ENCODE measurements at places on chromosomes 2 and 18.

- peak; percentile 61 for DNase-seq
These were observed 128.8 kb upstream of the MSH6 start for GRCh38 chr2:47653902-47654789.

DNA sequence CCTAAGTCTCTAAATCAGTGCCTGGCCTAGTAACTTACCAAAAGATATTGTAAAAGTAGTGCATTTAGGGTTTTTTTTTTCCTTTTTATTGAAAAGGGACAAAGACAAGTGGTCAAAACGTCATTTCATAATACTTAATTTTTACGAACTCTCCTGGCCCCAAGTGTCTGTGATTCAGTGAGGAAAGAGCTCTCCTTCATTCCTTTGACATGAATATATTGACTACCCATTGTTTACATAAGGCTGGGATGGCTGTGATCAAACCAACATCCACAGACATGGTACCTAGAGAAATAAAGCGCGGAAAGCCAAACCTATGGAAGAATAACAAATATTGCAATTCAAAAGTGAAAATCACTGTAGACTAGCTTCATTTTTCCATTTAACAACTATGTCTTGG is 198.4 kb downstream of the BABAM2 start:
- DNase-seq, result no peak

DNA sequence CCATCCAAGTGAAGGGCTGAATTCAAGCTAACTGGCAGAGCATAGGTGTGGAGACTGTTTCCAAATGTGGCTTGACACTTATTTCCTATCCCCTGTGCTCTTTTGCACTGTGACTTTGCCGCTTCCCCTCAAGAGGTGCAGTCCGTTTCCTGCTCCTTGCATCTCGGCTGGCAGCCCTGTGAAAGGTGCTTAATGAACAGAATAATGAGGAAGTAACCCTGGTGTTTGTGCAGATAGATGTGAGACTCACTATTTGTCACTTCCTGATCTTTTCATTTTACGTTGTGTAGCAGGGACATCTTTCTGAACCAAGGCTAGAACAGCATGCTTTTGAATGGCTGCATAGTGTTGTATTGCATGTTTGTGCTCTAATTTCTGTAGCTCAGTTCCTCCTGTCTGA is 60.8 kb downstream of the CEP192 start:
- DNase-seq, result no peak

DNA sequence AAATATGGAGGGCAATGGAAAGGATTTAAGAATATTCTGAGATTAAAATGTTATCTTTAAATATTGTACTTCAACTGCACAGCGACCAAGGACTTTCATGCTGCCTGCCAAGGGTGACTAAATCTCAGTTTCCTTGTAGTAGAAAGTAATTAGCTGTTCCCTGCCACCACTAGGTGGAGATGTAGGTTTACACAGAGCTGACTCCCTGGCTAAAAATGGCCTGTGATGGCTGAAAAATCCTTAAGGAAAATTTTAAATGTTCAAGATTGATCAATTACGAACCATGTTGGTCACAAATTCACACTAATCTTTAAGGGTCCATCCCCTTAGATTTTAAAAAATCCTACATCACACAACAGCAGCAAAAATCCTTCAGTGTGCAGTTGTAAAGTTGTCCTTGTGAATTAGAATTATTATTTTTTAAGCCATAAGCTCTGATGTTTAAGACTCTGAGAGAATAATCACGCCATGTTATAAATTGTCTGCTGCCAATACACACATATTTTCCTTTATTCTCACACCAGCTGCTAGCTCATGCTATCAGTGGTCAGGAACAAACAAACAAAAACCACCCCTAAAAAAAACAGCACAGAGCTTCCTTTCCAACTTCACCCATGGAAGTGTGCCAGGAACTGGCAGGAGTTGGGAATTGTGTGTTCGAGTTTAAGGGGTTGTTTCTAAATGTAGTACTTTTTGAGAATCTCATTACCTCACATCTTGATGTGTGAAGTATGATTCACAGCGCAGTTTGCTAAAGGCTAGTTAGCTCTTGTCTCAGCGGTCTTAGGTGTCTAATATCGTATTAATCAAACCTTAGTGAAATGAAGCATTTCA is 399.8 kb downstream of the TMEM182 start:
- DNase-seq, result peak; percentile 7

- no peak for DNase-seq
These were observed 51.6 kb upstream of the CPO start for GRCh38 chr2:206887745-206888144.

- DNase-seq, result no peak
These were observed 226.2 kb downstream of the ASXL3 start for GRCh38 chr18:33804258-33804657.

DNA sequence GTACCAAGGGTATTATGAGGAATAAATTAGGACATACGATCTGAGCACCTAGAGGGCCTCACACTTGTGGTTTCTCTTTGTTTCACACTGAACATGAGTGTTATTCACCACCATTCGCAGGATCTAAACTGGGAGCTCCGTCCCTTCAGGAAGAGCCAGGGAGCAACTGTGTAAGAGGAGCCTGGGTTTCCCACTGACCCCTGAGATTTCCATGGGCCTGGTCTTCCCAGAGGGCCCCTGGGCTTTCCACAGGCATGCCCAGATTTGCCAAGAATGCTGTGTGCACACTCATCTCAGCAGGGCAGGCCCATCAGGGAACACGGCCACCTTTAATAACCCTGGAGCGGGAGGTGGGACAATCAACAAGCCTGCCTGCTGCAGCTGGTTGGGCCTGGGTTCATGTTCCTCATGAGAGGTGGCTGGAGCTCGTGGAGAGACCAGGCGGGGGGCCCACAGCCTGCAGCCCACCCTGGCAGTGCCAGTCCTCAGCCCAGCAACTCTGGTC is 416.8 kb upstream of the MYT1L start:
- DNase-seq, result peak; percentile 17

Data from SHP77 treated with DMSO at 0.1 percent for 48 hours (cell line).